ENCODE measurements at places on chromosomes 5 and 9.
A peak's percentile ranks its signal among the peaks of the same experiment; 100 is the strongest.

DNA sequence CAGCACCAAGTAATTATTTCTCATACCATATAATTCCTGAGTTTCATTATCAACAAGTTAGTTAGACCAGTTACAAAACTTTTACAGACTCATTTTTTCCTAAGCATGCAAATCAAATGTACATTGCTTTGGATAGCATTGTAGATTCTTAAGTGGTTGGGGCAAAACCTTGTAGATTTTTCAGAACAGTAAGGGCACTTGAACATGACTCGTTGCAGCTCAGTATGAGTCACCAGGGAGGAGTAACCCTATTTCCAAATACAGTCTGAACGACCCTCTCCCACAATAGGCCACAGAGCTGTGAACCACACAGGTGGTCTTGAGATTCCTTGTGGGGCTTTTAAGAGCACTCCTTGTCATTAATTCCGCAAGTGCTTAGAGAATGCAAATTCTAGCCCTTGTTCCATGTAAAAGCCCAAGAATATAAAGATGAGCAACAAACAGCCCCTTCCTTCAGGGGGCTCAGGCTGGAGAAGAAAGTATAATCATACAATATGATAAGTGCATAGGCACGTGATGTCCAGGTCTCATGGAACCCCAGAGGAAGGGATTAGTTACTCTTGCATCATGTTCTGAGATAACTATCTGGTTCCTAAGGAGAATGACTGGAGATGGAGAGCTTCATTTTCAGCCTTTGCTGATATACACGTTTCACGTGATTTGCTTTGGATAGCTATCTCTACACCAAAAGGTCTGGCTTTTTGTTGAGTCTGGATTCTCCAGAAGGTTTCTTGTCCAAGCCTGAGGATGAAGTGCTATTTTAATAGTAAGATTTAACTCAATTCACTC, 295.7 kb downstream of the KCNN2 start:
- DNase-seq, result no peak

DNA sequence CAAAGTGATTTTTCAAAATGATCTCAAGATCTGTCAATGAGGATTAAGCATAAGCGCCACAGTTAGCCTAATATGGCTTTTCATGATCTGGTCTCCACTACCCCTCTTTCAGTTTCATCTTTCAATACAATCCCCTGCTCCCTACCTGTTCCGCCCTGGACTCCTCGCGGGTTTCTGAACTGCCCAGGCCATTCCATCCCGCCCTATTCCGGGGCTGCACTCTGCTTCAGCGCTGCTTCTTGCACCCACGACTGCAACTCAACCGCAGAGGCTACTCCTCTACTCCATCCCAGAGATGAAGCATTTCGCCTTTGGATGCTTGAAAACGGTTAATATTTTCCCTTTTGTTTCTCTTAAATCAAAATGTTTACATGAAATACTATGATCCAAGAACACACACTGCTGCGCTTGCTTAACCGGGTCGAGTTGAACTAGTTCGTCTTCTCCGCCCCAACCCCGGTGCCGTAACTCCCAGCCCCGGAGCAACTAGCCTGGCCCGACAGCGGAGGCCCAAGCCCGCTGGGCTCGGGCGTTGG, 716 bp upstream of the OTULIN start:
- DNase-seq, result no peak

DNA sequence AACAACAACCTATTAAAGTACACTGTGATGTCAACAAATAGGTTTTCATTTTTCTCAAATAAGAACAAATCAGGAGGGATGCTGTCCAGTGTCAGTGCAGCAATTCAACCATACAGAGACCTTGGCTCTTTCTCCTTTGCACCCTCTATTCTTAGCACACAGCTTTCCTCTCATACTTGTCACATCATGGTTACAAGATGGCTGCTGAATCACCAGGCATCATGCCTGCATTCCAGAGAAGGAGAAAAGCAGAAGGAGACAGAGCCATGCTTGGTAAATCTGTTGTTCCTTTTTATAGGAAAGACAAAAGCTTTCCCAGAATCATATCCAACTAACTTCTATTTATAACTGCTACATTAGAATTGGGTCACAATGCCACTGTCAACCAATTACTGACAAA, 124.7 kb upstream of the VLDLR start:
- DNase-seq, result no peak

DNA sequence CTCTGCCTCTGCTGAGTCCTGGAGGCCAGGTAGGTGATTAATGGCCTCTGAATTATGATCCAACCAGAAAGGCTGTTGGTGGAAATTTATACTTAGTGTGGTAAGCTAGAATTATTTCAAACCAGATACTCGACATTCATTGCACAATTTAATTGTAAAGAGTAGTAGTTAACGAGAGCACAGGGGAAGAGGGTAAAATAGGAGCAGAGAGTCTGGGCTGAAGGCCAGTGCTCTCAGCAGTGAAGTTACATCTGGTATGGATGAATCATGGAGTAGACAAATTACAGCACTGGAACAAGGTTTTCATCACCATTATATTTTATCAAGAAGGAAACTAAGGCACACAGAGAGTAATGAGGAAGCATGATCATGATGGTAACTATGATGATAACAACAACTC, 92.5 kb downstream of the TLR4 start:
- DNase-seq, result no peak

DNA sequence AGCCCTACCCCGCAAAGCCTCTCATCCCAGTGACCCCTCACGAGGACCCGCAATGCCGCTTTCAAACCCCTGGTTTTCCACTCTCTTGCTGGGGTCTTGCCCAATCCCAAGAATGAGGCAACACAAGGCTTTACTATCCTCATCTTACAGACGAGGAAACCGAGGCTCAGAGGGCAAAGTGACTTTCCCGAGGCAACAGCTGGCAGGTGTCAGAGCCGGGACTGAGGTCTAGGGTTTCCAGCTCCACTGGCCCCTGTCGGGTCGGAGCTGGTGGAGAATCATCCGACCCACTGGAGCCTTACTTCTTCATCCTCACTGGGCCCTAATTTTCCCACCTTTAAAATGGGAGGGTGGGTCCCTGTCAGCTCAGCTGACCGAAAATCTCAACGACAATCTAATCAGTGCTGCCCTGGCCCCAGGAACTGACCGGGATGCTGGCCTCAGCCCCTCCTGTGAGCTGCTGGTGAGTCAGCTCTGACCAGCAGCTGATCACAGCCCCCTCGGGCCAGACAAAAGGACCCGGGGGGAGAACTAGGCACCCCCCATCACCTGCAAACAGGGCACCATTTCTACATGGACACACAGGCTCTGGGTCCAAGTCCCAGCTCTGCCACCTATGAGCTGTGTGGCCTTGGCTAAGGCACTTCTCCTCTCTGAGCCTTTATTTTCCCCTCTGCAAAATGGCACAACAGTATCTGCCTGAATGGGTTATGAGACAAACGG, 72.7 kb upstream of the STXBP1 start:
- DNase-seq, result no peak

GRCh38 chr9:11269036-11269435, 656.2 kb upstream of the PTPRD start:
- DNase-seq, result no peak

DNA sequence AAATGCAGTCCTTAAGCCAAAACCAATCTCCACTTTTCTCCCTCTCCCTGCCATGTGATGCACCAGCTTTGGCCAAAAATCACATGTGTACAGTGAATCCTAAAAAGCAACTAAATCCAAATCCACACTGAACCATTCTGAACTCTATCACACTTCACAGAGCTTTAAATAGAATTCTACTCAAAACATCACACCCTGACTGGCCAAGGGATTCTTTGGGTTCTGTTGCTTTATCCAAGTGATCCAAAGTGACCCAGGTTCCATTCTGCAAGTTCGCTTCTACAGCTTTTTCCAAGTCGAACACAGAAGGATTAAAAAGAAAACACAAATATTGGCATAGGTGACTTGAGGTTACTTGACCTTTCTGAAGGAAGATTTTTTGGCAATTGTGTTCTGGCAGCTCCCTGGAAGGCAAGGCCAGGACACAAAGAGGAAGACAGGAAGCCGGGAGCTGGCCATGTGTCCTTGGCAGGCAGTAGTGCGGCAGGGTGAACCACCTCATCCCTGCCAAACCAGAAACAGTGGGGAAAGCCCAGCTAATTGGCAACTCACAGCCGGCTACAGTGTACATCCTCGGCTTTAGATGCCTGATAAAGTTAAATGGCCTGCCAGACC, 115.0 kb downstream of the NFIB start:
- peak; percentile 77 for DNase-seq

DNA sequence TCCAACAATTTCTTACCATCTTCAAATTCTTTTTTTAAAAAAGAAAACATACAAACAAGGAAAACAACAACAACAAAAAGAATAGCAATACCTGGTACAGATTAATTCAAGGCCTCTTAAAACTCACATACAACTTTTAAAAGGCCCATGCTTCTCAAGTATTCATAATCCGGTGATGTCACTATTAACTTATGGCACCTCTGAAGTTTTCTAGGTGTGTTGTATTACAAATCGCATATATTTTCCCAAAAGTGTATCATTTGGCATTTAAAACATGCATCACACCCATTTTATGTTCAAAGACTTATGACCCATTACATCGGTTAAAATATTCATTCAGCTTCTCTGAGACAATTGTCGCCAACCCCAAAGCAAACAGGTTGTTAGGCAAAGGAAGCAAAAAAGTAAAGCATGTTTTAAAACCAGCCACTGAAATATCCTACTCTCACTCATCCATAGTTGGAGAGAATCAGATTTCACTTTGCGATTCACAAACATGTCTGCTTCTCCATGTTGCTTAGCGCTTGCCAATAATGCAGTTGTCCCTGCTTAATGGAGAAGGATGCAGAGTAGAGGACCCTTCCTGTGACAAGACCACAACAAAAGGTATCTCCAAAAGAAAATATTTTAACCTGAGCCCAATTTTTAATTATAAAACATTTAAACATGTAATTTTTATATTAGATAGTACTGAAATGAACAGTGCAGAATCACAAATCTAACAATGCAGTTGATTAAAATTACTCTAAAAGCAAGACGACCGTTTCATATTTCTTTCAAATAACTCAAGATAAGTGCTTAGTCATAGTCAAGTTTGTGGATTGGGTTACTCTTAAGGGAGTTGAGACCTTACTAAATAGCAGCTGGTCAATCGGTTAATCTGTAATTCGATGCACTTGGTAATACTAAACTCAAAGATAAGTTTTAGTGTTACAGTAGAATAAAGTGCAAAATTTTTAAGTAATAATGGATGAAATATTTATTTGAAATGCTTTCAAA, 1.6 kb downstream of the SKP1 start:
- DNase-seq, result peak; percentile 16

GRCh38 chr5:138925090-138925635, 50.0 kb upstream of the LRRTM2 start:
- no peak for DNase-seq

DNA sequence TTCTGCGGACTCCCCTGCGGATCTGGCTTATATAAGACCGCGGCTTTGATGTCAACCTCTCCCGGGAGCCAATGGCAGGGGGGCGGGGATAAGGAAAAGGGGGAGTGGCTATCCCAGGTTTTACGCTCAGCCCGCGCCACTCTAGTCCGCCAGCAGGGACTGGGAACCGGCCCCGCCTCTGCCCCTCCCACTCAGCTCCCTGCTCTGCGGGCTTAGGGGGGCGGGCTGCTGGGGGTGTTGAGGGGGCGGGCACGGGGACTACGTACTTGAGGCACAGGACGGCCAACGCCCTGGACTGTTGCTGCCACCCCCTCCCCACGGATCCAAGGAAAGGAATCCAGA, at the start of gene HAND1:
Gene HAND1, minus strand, starts transcription at position 4 of the 342 bp plus-strand sequence. CDS start 219 bp downstream, outside the sequence.
- no peak for DNase-seq

DNA sequence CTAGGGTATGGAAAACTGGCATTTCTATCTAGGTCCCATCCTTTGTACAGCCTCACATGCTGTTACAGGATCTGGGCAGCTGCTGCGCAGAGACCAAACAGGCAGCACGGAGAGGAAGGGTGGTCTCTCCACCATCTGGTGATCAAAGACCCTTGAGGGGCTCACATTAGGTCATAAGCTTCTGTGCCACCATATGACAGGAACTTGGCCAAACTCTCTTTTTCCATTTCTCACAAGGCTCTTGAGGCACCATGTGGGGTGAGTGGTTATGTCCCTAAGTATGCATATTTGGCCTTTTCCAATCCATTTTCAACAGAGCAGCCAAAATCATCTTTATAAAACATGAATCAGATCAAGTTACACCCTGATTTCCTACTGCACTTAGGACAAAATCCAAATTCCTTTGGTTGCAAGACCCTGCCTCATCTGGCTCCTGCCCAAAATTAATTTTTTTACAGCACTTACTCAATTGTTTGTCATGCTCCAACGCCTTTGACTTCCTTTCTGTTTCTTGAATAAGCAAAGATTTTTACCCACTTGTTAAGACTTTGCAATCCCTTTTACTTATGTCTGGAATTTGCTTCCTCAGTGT, 730.0 kb downstream of the MAT2B start:
- peak; percentile 14 for DNase-seq

DNA sequence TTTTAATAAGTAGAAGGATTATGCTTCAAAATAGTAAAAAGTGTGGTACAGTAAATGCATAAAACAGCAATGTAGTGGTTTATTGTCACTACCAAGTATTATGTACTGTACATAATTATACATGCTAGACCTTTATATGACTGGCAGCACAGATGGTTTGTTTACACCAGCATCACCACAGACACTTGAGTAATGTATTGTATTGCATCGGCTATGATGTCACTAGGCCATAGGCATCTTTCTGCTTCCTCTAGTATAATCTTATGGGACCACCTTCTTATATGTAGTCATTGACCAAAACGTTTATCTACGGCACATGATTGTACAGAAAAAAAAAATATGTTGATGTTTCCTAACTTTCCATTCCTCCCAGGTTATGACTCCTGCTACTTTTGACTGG, 31.9 kb upstream of the SSBP2 start:
- no peak for DNase-seq

DNA sequence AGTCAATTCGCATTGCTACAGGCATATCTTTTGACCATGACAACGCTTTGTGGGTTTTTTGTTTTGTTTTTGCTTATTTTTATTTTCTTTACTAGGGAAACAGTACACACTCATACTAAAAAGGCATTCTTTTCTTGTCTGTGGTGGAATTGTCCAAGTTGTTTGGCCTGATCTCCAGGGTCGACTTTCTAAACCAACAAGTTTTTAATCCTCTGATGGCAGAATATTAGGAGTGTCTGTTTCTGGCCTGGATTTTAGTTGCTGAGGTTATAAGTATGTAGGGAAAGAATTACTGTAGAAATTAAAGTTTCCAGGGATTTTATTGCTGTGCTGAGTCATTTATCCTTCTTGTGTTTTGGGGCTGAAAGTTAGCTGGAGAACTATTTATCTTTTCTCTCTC, 218.5 kb downstream of the TAF11L14 start:
- peak; percentile 62 for DNase-seq

DNA sequence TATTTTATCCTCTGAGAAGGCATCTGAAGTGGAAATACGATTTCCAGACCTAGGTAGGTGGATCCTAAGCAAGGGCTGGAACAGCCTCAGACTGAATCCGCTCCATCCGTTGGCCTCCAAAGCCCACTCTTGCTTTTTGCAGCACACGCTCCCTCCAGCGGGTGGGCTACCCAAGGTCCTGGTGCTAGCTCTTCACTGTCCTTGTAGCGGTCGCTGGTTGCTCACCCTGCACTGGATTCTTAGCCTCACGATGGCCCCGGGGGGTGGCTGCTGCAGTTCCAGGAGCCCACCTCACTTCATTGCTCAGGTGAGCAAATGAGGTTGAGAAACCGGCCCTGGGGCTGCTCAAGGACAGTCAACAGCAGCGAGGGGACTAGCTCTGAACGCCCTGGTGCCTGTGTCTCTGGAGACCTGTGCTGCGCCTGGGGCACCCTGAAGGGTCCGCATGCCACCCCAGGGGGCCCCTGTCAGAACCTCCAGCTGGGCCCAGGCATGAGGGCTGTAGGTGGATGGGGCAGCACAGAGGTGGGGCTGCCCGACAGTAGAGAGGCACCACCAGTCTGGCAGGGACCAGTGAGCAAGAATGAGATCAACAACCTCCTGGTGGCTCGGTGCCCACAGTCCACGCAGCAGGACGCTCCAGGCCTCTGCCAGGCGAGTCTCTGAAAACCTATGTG, 4.3 kb downstream of the MGAT4B start:
- DNase-seq, result no peak
